Suppressor macrophage (primary cell): ENCODE measurements at places on chromosomes 3 and 15.

GRCh38 chr3:81837071-81837593, 75.7 kb upstream of the GBE1 start:
- no peak for DNase-seq

- no peak for DNase-seq
Measured at GRCh38 chr3:101814835-101815234, 34.5 kb upstream of the NFKBIZ start.

DNA sequence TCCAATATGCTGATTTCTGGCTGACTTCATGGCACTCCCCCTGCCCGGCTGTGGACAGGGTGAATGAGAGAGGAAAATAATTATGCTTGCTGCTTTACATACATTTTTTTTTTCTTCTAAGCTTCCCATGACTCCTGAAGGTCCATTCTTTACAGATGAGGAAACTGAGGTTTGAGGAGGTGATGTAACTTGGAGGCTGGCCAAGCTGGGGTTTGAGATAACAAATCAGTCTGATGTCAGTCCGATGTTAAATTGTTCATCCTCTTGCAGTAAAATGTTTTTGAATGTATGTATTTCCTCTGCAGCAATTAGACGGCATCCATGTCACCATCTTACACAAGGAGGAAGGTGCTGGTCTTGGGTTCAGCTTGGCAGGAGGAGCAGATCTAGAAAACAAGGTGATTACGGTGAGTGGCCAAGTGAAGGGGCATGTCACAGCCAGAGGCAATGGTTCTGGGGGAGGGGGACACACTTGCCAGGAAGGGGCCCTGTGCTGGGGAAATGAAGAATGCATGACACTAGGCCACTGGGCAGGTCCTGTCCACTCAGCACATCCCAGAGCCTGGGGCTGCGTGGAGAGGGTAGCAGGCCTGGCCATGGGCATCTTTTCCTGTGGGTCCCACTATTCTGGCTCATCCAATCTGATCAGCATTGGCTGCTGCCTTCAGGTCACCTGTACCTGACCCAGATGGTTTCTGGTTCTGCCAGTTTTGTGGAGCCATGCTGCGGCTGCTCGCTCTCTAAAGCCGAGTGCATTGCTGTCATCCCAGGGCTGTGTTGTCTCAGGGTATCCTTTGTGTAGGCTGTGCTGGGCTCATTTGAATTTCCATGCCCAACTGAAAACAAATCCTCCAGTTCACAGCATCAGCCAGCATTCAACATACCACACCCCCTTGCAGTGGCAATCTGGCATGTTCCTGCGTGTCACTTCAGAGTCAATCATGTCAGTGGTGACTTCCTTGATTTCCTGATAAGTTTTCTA, 20.4 kb downstream of the STARD5 start:
- no peak for DNase-seq

DNA sequence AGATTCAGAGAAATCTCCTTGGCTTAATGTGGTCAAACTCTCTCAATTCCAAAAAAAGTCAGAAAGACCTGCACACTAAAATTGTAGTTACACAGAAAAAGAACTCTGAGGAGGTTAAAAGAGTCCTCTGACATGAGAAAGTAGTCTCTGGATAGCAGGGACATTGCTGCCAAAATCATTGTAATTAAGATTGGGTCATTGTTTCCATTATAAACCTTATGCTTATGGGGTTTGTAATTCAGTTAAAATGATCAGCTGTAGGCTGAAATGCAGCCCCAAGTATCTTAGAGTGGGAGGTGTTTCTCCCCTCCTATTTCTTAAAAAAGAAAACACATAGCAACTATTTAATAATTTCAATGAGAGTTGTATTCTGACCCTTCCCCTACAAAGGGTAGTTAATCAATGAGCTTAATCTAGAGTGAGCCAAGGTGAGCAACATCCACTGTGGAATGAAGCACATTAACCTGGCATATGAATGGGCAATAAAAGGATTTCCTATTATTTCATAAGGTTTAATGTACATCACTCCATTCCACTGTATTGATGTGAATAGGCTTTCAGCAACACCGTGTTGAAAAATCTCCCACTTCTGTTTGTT, 406.9 kb downstream of the TIGIT start:
- DNase-seq: no peak

GRCh38 chr3:76028774-76029173, 243.4 kb upstream of the ZNF717 start:
- DNase-seq: no peak

- DNase-seq: no peak
Measured at GRCh38 chr3:57890874-57891273, 117.3 kb upstream of the FLNB start.
